GM23248 (cell line): ENCODE measurements at places on chromosomes 5 and 9. TPM values are rescaled to one million over a fixed set of nuclear protein-coding genes. Genes with fewer than 3 reads are reported as not detected.

DNA sequence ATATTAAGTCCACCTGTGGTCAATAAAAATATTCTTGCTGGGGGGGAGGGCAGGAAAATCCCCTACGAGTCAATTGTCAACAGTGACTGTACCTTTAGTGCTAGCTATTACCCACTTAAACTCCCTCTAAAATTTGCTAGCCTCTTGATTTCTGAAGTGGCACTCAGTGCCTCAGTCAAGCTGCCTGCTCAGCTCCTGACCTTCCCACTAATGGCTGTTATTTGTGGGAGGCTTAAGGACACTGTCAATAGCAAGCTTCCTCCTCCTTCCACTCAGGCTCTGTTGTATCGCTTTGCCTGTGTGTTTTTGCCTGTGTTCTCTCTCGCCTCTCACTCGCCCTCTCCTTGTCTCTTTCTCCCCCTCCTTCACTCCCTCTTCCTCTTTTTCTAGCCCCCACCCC, 140.8 kb downstream of the BNC2 start:
- no peak for DNase-seq

GRCh38 chr9:104810421-104811339, 46.8 kb downstream of the NIPSNAP3B start:
- peak; percentile 52 for DNase-seq

The ACSL6 gene
- total RNA-seq: 0.11 TPM in 1 of 2 replicates, not detected in the other

GRCh38 chr5:9166202-9167112, 379.4 kb downstream of the SEMA5A start:
- peak; percentile 48 for DNase-seq
